ENCODE measurements at places on chromosomes 11 and 22.

GRCh38 chr11:87894961-87895360 lies 280.3 kb downstream of the RAB38 start:
- no peak for DNase-seq

- no peak for DNase-seq
These were observed 471 bp downstream of the ARVCF start for GRCh38 chr22:20015971-20016733.

GRCh38 chr11:69089258-69089657 lies 40.5 kb downstream of the TPCN2 start:
- no peak for DNase-seq

DNA sequence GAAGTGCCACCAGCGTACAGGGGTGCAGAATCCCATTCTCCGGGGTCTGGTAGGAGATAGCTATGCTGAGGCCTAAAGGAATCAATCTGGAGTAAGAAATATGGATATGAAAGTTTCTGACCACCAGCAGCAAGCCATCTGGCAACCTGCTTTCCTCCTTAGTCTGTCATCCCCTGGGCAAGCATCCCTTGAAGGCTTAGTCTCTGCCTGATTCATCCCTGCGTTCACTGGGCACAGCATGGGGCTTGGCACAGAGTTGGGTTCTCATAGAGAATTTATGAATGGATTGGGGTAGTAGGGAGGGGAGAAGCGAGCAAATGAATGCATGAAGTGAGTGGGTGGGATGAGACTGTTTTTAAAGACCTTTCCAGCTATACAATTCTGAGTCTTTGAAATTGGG lies 85.8 kb upstream of the NARS2 start:
- no peak for DNase-seq

DNA sequence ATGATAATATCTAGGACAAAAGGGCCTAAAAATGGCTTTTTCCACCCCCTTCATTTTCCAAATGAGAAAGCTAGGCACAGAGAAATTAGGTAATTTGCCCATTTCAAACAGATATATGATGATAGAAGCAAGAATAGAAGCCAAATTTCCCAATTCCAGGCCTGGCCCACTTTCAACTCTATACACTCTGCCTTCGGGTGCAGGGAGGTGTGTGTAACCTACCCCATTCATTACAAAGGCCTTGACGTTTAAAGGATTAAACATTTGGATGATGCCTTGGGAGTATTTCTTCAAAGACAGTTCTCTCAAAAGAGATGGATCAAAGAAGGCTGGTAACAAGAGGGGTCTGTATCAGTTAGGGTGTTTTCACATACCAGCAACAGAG lies 134.1 kb downstream of the CCDC34 start:
- no peak for DNase-seq

GRCh38 chr11:103898577-103899336 lies 137.7 kb upstream of the DDI1 start:
- no peak for DNase-seq

- DNase-seq = no peak
These were observed 16.9 kb downstream of the ZNF215 start for GRCh38 chr11:6943131-6943530.

- DNase-seq = no peak
These were observed 68.8 kb downstream of the SNX19 start for GRCh38 chr11:130847517-130847916.

GRCh38 chr11:107876141-107876540 lies 17.6 kb upstream of the SLC35F2 start:
- DNase-seq = no peak

DNA sequence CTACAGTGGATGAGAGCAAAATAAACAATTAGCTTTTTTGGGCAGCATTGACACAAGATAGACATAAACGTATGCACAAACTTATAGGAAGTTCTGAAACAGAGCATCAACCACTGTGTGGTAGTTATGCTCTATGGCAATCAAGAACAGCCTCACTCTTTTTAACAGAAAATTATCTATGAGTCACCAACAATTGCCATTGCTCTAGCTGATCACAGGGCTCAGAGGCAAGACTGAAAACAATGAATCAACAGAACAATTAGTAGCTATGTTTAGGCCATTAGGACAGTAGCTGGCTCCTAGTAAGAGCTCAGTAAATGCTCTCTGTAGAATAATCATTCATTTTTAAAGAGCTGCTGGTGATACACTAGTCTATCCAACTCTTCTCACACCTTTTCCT lies 34.9 kb upstream of the PICALM start:
- DNase-seq = no peak

GRCh38 chr11:34810107-34810562 lies 106.0 kb downstream of the APIP start:
- no peak for DNase-seq

DNA sequence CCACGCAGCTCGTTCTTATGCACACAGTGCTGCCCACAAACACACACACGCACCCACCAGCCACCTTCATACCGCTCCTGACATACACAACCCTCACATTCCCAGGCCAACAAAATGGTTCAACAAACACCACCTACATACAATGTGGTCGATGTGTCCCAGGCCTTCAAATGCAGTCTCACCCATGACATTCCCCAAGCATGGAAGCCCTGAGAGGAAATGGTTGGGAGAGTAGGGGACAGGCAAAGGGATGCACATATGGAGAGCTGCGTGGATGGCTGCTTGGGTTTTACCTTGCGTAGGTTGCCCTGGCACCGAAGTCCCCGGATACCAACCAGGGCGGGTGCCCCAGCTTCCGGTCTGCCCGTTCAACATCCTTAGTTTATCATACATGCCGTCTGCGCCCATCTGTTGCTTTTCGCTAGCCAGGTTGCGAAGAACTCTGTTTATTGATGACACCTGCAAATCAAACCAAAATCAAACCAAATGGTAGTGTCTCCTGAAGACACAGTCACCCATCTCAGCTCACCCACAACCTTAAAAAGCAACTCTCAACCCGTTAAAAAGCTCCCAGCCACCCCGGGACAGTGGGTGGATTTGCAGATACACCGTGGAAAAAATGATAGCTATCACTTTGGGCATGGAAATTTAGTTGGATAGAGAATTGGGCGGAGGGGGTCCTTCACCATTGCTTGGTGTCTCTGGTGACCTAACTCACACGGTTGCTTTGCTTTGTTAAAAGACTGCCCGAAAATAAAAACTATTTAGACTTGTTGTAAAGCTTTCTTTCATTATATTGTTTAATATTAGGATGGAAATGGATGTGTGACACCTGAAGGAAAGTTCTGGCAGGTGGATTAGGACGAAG lies 10.5 kb downstream of the PAX6 start:
- DNase-seq = no peak

DNA sequence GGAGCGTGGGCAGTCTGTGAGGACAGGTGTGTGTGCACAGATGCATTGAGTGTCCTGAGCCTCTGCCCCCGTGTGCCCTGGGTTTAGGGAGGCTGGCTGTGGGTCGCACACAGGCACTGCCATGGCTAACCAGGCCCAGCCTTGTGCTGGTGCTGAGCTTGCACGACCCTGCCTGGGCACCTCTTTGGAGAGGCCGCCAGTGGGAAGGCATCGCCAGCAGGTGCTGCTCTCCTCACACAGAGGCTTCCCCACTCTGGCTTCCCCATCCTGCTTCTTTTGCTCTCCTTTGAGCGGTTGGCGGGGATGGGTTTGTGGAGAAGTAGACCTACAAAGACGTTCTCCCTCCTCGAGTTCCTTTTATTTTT lies 4.1 kb downstream of the WNT7B start:
- no peak for DNase-seq

GRCh38 chr11:110187731-110188130 lies 94.5 kb downstream of the ZC3H12C start:
- DNase-seq = no peak

DNA sequence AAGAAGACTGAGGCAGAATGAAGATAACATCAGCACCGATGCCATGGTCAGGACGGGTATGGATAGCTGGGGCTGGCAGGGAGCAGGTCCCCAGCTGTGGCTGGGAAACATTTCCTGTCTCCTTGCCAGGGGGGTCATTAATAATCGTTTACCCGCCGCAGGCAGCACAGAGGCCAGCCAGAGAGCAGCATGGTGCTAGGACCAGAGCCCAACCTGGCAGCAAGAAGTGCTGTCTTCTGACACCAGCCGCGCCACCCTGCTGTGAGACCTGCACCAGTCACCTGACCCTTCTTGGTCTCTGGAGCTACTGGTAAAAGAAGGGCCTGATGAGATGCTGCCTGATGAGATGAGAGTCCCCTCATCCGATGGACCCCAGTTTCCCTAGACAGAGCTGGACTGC lies 36.3 kb downstream of the PDE2A start:
- peak; percentile 26 for DNase-seq

GRCh38 chr11:2789331-2789730 lies 89.5 kb upstream of the KCNQ1OT1 start:
- no peak for DNase-seq

GRCh38 chr11:24056051-24056450 lies 440.8 kb upstream of the LUZP2 start:
- no peak for DNase-seq

- DNase-seq = no peak
These were observed 1.8 kb upstream of the SMIM35 start for GRCh38 chr11:118088531-118088930.

- no peak for DNase-seq
These were observed 7.4 kb upstream of the CREBZF start for GRCh38 chr11:85672105-85672902.

- no peak for DNase-seq
These were observed 102.4 kb upstream of the CADM1 start for GRCh38 chr11:115606498-115607220.

DNA sequence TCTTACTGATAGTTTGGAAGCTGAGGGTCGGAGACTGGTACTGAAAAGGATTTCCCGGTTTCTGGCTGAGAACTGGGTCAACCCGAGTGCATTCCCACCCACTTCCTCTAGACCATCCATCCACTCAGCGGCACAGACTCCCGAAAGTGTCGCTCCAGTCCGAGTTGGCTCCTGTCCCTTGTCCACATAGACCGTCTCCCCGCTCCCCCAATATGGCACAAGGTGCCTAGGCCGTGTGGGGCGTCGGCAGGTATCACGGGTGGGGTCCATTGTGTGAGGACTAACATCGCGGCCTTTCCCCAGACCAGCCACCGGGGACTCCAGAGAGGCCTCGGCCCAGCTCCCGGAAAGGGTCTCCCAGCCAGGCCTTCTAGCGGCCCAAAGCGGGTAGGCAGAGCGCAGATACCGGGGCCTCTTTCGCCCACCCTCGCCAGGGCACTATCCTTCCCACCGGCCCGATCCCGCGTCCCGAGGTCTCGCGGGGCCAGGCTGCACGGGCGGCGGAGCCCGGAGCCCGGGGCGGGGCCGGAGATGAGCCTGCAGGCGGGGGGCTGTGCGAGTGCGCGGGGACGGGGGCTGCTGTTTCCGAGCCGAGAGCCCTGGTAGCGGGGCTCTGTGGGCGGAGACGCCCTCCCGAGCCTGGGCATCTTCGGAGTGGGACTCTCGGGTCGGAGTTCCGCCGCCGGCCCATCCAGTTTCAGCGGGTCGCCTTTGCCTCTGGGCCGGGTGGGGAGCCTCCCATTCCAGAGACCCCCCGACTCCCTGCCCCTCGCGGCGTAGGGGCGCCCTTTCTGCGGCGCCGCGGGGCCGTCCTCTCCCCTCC lies 21.1 kb downstream of the SERPINH1 start:
- DNase-seq = peak; percentile 53

- DNase-seq = no peak
These were observed 69.4 kb upstream of the AMPD3 start for GRCh38 chr11:10385696-10386095.

- DNase-seq = peak; percentile 6
These were observed 1122.8 kb upstream of the CCDC90B start for GRCh38 chr11:84408946-84409411.

GRCh38 chr22:37930270-37930951 lies 23.0 kb downstream of the C22orf23 start:
- DNase-seq = no peak

GRCh38 chr22:46598737-46599424 lies 21.3 kb upstream of the GRAMD4 start:
- no peak for DNase-seq

DNA sequence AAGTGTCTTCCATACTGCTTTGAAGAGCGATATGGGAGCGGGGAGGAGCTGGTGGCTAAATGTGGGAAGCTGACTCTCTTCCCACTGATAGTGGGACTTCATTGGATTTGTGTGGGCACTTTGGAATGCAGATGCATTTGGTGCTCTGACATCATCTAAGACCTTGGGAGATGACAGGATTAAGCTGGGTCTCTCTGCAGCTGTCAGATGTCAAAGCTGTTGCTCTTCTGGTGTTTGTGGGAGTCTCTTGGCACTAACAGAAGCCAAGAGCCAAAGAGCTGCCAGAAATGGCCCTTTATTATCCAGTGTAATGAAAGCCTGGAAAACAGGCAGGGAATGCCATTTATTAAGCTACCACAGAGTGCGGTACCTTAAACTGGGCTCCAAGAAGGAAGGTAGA lies 20.6 kb downstream of the GRAMD1B start:
- no peak for DNase-seq

DNA sequence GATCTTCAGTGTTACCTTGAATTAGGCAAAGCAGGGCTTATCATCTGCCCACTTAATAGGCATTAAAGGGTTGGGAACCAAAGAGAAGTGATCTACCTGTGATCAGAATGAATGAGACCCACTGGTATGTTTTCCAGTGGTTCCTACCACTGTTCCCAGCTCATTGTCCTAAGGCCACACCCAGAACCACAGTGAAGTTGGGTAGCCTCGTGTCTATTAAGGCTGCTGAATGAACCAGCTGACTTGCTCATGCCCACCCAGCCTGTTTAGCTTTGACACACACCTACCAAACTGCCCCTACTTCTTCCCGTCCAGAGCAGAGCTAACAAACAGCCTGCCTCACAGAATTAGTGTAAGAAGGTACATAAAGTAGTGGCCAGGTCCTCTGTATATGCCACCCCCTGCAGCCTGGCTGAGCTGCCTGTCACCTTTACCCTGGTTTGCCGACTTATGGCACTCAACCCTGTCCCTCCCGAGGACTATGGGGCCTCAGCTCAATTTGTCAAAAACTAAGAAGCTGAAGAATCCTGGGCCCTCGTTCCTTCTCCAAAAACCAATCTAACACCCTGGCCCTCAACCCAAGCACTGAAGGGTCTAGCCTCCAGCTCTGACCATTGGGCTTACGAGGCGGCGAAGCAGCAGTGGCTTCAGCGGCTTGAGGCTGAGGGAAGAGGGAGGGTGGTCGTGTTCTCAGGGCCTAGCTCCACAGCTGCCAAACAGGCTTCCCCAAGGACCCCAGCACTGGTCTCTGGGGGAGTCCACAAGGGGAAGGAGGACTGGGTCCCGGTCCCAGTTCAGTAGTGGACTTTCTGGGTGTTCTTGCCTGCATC lies 9.8 kb downstream of the UCP2 start:
- DNase-seq = peak; percentile 34

DNA sequence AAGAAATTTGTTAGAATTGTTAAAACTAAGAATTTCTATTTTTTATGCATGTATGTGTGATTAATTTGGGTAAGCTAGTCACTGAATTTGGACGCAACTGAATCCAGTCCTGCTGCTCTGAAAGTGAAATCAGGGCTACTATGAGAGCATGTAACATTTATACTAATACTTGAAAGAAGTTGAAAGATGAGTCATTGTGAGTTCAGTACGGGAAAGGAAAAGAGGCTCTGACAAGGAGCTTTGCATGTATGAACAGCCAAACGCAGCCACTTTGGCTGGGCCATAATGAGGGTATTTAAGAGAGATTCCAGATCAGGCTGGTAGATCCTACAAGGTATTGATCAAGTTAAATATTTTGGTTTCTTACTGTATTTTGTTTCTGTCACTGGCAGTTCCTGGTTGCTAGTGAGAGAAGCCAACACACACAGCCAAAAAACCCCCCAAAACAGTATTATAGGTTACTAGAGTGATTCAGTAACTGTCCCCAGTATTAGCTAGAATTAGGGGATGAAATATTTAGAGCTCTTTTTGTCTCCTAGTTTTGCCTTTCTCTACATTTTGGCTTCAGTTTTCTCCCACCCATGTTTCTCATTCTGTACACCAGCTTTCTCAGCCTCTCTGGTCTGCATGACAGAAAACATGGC lies 14.1 kb downstream of the AASDHPPT start:
- DNase-seq = no peak

GRCh38 chr11:68282141-68282860 lies 10.5 kb upstream of the C11orf24 start:
- DNase-seq = no peak
